T-helper 1 cell (primary cell): ENCODE measurements at places on chromosomes 5 and 9.

- no peak for DNase-seq
Measured at GRCh38 chr5:83554686-83555085, 83.1 kb downstream of the VCAN start.

DNA sequence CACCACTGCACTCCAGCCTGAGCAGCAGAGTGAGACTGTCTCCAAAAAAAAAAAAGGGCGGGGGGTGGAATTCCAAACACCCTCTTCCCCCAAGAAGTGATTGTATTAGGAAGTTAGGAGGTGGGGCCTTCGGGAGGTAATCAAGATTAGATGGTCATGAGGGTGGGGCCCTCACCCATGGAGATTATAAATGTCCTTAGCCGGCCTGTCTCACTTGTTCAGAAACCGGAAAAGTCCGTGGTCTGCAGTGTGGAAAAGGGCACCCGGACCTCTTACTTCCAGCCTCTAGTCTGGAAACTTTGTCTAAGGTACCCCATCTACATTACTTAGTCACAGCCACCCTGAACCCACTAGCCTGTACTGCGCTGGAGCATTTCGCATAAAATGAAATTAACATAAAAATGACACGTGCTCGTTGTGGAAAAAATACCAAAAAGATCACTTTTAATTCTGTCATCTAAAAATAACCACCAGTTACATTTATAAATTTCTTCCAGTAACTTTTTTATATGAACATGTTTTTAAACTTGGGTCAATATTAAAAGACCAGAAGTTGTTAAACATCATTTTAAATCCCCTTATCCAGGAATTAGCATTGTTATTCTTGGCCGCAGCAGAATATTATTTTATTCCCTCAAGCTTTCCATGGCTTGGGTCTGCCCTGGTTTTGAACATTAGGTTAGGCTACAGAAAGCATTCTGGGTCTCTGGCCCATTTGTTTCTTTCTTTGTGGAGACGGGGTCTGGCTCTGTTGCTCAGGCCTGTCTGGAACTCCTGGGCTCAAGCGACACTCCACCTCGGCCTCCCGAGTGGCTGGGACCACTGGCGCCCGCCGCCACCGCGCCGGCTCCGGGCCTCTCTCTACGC, 1.2 kb upstream of the CKS2 start:
- no peak for DNase-seq

GRCh38 chr5:135323227-135323626, 75.8 kb downstream of the MACROH2A1 start:
- no peak for DNase-seq

GRCh38 chr9:79111653-79112052, 460.1 kb upstream of the TLE4 start:
- no peak for DNase-seq

GRCh38 chr9:133759946-133760345, 21.8 kb upstream of the SARDH start:
- DNase-seq: no peak

- DNase-seq: no peak
Measured at GRCh38 chr9:134751622-134752021, 110.0 kb downstream of the COL5A1 start.

- peak; percentile 39 for DNase-seq
Measured at GRCh38 chr5:142748568-142749249, 21.5 kb upstream of the ARHGAP26 start.

GRCh38 chr5:156469636-156470035, 142.7 kb downstream of the SGCD start:
- DNase-seq: no peak

DNA sequence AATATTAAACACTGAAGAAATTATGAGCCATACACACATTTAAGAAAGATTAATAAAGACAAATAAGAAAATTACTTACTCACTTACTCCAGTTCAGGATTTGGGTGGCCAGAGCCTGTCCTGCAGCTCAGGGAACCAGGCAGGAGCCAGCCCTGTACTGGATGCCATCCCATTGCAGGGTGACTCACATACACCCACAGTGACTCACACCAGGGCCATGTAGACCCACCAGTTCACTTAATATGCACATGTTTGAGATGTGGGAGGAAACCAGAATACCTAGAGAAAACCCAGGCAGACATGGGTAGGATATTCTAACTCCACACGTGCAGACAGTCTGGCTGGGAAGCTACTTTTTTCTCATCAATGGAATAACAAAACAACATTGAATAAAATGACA, 49.6 kb upstream of the ADRB2 start:
- no peak for DNase-seq

- DNase-seq: no peak
Measured at GRCh38 chr5:32973646-32974045, 262.5 kb downstream of the NPR3 start.

DNA sequence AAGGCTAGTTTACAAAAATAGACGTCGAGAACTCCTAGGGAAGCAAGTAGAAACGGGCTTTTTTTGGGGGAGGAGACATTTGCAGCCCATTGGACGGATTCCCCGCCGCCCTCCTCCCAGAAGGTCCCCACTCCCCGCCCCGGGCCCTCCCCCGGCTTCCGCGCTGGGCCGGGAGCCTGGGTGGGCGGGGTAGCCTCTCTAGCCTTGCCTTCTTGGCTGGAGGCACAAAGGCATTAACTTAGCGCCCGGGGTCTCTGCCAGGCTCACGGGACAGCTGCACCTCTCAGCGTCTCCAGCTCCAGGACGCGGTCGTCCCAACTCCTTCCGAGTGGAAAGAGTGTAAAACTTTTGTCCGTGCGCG, at the start of gene DMRTA1:
TSS of gene DMRTA1 (plus strand) at position 236 of the 361 bp plus-strand sequence. CDS start 242 bp downstream, outside the sequence.
- no peak for DNase-seq

DNA sequence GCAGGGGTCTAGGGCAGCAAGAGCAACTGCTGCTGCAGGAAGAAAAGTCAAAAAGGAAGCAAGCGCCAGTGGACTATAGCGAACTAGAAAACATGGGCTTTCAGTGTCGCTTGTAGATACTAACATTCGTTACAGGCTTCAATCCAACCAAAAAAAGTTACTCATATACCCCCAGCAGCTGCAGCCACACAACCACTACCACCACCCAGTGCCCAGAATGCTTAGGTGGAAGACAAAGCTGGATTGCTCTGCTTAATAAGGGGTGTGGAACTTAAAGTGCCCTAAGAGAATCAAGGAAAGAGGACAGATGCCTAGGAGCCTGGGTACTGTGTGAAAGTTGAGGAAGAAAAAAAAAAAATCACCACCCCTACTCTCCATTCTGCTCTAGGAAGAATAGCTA, 203.6 kb downstream of the ELAVL2 start:
- DNase-seq: no peak

GRCh38 chr9:136312436-136312835, 8.5 kb upstream of the CCDC187 start:
- peak; percentile 23 for DNase-seq

- no peak for DNase-seq
Measured at GRCh38 chr5:96909003-96909402, 26.9 kb upstream of the LNPEP start.

- DNase-seq: no peak
Measured at GRCh38 chr9:36141288-36141687, 4.8 kb downstream of the GLIPR2 start.

DNA sequence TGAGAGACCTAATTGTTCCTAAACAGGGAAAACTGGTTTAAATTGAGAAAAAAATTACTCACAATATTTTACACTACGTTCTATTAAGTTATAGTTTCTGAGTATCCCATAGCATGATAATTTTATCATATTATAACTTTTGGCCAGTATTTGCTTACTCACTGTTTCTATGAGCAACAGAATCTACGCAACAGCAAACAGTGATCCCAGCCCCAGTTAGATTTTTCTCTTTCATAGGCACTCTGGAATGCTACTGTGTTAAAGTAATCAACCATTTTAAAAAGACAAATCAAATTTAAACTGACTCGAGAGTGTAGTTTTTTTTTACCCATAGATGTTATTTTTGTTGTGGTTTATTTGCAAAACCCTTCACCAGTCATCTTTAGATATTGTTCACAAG, 107.2 kb downstream of the XRCC4 start:
- DNase-seq: no peak

DNA sequence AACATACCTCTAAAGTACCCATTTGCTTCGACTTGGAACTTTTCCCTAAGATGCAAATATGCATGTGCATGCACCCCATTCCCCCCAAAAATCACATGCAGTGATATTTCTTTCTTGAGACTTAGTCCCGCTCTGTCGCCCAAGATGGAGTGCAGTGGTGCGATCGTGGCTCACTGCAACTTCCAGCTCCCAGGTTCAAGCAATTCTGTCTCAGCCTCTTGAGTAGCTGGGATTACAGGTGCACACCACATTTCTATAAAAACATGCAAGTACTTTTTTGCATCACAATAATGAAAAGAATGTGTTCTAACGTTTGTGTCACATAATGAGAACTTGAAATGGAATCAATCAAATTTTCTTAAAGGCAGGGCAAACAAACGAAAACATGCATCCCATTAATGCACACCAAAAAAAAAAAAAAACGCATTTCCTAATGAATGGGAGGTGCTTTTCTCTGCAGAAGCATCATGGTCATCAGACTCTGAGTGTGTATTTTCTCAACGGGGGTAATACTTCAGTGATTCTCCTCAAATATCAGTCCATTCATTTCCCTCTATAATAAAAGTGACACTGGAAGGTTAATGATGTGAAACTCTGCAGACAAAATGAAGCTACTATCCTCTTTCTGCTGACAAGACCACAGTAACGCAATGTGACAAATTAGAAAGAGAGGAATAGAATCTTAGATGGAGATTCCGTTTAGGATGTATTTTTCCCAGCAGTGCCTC, 389.4 kb downstream of the CTNND2 start:
- no peak for DNase-seq

DNA sequence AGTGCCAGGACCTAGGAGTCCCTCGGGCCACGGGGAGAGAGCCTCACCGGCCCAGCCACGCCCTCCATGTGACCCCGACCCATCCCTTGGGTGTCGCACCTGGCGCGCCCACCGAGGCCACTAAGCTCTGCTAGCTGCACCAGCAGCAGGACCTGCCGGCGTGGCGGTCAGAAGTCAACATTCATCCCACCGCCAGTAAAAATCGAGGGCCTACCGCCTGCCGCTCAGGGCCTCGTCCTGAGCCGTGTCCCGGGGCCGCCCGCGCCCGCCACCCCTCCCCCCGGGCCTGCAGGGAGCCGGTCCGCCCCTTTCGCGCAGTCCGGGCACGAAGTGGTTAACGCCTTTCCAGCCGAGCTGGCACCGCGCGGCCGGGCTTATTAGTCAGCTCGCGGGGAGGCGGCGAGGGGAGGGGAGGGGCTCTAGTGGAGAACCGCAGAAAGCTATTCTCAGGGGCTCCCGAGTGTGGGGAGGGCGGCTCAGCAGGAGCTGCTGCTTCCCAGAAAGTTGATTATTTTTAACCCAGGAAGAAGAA, 124.4 kb downstream of the C9orf50 start:
- peak; percentile 62 for DNase-seq

GRCh38 chr5:139058121-139058520, 140.0 kb downstream of the SIL1 start:
- DNase-seq: no peak

GRCh38 chr5:16618138-16618897, 1.5 kb upstream of the RETREG1 start:
- no peak for DNase-seq

DNA sequence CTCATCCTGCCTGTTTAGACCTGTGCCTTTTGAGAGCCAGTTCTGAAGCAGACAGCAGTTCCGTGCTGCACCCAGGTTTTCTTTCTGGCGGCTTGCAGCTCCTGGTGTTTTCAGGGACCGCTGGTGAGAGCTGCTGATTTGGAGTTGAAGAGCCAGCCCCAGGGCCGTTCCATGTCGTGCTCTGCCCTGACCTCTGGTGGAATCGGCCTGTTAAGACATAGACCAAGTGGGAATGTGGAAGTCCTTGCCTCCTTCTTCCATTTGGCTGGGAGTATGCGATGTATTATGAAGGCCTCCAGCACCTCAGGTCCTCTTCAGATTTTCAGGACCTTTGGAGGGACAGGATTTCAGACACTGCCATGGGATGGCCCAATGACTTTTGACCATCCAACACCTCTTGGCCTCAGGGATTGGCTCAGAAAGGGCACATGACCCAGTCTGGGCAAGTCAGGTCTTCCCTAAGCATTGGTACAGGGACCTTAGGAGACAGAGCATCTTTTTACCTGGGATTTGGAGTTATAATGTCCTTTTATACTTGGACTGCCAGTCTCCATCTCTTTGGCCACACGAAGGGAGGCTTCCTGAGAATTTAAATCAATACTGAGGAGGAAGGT, 136.1 kb upstream of the CLINT1 start:
- DNase-seq: peak; percentile 18

DNA sequence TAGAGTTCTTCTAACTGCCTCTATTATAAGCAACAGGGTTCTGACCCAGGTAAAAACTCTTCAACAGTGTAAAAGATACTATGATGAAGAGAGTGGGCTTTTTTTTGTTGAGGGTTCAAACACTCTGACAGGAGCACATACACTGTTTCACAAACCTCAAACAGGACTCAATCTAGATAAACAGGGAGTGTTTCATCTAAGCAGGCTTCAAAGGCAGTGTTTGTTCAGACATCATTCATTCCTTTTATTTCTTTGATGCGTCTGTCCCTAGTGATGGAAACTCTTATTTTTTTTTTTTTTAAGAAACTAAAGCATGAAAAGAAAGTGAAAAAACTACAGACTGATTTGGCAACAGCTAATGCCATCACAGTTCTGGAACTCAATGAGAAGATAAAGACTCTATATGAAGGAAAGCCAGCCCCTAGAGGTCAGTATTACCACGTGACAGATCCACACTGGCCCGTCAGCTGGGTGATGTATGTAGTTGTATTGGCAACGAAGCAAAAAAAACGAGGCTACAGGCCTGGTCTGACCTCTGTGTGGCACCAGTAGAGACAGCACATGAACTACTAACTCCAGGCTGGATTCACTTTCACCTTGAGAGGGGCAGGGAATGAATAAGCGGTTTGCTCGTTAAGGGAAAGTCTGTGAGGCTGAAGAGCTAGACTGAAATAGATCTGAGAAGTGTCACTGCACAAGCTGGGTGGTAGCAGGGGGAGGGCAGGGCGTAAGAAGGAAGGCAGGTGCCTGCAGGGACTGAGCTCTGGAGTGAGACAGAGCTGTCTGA, 172.2 kb downstream of the CCDC192 start:
- no peak for DNase-seq

- no peak for DNase-seq
Measured at GRCh38 chr5:95080441-95080840, 204.5 kb downstream of the MCTP1 start.

DNA sequence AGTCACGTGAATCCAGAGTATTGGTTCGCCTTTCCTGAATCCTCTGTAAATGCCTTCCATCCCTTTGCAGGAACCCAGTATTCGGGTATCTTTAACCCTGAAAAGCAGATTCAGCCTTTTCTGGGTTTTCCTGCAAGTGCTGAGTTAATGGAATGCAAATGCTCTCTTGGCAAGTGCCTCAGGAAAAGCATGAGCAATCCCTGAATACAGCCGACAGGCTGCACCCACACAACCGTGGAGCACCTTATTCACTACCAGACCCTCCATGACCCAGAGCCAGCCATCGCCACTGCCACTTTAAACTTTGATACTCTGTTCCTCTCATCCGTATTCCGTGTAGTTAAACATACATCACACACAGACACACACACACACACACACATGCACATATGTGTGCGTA, 54.4 kb downstream of the ZNF622 start:
- DNase-seq: no peak

DNA sequence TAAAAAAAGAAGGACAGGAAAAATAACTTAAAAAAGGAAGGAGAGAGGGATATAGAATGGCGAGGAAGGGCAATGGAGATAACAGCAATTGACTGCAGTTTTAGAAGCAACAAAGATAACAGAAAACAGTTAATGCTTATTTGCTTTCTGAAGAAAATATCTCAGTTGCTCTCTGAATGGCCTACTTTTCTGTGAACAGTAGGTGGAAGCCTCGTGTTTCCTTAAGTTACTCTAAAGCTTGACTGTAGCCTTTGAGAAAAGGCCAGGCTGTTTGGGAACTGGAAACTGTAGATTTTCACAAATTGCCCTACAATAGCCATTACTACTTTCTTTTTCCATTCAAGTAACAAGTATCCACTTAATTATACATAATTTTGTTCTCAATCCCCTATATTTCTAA, 404.5 kb downstream of the YTHDC2 start:
- no peak for DNase-seq
